ENCODE measurements at places on chromosomes 7 and 10.

DNA sequence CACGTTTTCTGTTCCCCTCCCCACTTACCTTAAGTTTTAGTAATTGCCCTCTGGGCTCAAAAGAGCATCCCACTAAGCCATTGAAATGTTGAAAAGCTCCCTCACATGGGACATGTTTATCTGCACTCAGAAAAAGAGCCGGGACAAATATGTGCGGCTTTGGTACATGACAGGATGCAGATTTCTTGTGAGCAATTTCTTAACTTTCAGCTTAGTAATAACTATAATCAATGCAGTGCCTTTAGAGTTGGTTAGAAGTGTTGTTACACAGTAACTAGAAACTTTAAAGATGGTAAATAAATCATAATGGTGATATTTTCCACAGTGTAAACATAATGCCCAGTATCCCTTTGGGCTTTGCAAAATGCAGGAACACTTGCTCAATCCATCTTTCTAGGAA lies 89.2 kb downstream of the ZNF365 start:
- no peak for DNase-seq

- no peak for DNase-seq
These were observed 120.7 kb downstream of the PRKAG2 start for GRCh38 chr7:151756076-151756731.

GRCh38 chr10:46014206-46014605 lies 16.2 kb downstream of the NCOA4 start:
- DNase-seq: no peak

DNA sequence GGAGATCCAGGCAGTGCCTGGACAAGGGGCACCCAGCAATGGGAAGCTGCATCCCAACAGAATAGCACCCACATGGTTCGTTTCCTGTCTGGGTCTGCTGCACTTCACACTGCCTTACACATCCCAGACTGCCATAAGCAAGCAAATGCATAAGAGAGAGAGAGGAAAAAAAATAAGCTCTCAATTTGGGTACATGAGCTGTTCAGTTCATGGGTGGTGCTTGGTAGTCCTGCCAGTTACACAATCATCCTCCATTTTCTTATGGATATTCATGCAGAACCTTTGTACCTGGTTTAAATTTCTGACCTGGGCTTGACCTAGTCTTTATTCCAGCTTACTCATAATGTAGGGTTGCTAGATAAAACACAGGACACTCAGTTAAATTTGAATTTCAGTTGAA lies 733.6 kb downstream of the TNS3 start:
- DNase-seq: no peak

- DNase-seq: peak; percentile 22
These were observed 5.3 kb downstream of the GLRX3 start for GRCh38 chr10:130141460-130141859.

DNA sequence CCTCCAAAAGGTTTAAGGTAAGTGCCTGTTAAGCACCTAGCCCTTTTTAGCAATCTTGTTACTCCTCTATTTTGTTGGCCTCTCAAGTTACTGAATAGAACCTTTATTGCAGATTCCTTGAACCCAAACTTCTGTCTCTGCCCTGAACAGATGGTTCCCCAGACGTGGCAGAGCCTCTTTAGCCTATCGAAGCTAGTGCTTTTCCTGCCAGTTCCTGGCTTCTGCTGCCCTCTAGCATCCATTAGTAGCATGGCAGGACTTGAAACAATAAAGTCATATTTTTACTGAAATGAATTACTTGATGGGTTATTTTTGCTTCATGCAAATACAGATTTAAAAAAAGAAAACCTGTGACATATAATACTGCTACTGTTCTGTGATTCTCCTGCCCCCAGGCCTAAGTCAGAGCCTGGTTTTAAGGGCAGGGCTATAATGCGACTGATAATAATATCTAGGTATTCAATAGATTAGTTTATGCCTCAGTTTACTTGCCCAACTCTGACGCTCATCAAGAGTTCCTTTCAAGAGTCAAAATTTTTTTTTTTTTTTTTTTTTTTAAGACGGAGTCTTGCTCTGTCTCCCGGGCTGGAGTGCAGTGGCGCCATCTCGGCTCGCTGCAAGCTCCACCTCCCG lies 84.3 kb upstream of the PHF14 start:
- peak; percentile 64 for DNase-seq

DNA sequence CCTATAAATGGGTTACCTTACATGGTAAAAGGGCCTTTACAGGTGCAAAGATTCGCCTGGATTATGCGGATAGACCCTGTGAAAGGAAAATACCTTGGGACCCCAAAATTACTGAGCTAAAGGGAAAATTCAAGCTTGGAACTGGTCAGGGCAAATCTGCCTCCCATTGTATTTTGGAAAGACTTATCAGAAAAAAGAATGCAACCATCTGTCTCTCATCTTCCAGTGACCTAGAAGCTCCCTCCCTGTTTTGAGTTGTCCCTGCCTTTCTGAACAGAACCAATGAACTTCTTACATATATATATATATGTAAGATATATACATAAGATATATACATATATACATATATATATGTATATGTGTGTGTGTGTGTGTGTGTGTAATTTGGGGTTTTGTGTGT lies 583.8 kb downstream of the CALN1 start:
- no peak for DNase-seq

Data from lung microvascular endothelial cell (primary cell).